Right ventricle myocardium superior (tissue), 1 donor: ENCODE measurements at places on chromosomes 3 and 15.

- no peak for DNase-seq
Observed at GRCh38 chr3:61460636-61461035, 100.7 kb upstream of the PTPRG start.

- DNase-seq: no peak
Observed at GRCh38 chr15:33150431-33150941, 44.0 kb downstream of the FMN1 start.

DNA sequence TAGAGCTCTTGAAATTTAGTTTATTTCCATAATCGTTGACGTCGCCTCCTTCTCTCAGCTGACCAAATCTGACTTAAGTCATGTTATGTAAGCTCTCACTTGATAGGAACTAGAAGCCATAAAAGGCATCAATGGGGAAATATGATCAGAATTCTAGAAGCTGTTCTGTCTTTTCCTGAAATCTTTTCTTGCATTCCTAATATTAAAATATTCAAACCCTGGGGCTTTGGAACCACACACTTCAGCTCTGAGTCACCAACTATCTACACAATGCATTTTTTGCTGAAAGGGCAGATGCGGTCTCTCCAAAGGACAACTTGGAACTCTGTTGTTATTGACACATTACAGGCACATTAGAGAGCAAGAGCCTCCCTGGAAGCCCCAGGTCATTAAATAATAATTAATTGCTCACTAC, 91.3 kb downstream of the LARS2 start:
- DNase-seq: no peak

GRCh38 chr15:73385205-73385604, 16.4 kb upstream of the HCN4 start:
- DNase-seq: no peak

- DNase-seq: no peak
Observed at GRCh38 chr3:186414735-186415419, 52.8 kb upstream of the DGKG start.
